Left colon (tissue), 2 donors: ENCODE measurements at places on chromosomes 6 and 20.

GRCh38 chr6:117444600-117444999 is 18.9 kb upstream of the ROS1 start:
- no peak for DNase-seq

DNA sequence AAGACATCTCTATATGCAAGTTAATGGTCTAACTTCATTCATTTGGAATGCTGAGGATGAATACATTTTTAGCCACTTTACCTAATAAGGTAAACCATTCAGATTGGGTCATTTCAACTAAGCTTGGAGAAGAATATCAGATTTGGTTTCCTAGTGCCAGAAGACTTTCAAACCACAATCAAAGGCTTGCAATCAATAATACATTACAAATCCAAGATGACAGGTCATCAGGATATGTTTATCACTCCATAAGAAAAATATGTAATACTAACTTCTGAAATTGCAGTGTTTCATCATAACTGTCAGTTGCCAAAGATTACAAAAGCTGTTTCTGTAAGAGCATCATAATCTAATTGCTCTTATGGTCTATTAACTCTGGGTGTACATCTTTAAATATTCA is 654.0 kb downstream of the COL12A1 start:
- DNase-seq, result no peak

DNA sequence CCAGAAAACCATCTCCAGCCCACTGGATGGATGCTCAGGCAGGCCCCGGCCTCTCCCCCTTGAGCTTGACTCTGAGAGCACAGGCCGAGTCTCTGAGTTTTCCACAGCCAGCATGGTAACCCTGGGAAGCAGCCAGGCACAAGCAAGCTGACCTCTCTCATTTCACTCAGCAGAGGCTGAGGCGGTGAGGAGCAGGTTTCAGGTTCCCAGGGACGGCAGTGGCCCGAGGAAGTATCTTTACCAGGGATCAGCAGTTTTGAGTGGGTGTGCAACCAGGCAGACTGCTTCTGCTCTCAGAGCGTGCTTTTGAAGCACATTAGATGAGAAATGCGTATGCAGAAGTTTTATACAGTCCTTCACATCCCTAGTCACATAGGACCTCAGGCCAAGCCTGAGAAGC is 12.6 kb downstream of the HCK start:
- DNase-seq, result no peak

DNA sequence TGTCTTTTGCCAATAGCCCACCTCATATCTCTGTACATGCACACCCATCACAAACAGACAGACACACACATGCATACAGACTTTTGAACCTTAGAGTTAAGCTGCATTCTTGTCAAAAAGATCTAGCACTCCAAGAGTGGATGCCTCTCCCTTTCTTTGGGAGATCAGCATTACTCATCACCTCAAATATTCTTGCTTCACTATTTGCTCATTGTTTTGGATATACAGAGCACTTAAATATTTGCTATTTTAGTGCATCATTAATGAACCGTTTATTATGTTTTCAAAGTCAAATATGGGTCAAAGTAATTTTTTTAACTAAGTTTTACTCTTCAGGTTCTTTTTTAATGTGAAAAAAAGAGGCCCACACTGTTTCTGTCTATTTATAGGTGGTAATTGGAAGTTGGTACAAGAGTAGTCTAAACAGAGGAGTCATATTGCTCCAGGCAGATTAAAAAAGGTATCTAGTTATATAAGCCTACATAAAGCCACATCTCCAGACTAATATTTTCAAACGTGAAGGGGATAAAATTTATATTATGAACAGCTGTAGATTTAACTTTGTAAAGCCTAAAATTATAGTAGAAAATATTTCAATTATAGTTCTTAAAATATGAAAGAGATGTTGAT is 102.6 kb downstream of the FLRT3 start:
- no peak for DNase-seq

- no peak for DNase-seq
Observed at GRCh38 chr20:51958099-51959065, 156.1 kb upstream of the SALL4 start.

DNA sequence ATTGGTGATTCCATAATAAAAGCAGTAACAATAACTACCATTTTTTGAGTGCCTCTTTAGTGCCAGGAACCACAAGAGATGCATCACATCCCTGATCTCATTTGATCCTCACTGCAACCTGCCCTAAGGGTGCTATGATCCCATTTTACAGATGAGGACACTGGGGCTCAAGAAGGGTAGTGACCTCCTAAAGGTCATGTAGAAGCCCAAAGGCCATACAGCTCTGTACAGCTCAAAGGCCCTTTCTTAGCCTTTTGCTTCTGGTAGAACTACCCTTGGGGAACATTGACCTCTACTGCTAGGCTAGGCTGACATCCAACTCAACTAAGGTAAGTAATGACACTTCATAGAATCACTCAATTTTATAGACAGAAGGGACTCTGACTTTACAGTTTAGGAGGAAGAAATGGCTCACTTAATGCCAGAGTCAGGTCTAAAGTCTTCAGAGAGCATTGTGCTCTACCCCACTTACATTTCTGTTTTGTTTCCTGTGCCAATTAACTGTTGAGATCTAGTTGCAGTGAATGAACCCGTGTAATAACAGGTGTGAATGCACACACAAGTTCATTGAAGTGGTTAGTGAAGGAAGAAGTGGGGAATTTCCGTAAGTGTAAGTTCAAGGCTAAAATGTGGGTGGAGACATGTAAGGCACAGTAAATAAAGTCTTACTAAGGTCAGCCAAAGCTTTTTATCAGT is 10.7 kb downstream of the SLC9A8 start:
- no peak for DNase-seq
